Right renal cortex interstitium (tissue), 3 donors: ENCODE measurements at places on chromosomes 5 and 9.

- DNase-seq, result no peak
These were observed 173.7 kb downstream of the ERCC6L2 start for GRCh38 chr9:96048956-96049831.

DNA sequence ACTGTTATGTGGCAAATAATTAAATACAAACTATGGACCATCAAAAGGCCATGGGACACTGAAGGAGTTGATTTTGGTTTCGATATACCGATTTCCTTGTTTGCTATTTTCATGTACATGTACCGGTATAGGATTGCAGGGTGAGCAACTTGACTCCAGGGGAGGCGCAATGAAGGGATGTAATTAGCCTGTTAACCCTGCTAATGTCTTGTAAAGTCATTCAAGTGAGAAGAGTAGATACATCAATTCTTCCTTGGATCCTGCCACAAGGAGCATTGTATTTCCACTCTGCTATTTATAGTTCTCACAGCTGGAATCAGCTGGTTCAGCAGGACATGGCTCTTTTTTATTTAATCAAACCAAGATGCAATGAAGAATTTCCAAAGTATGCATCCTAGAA lies 102.0 kb downstream of the STK32A start:
- DNase-seq, result peak; percentile 52

DNA sequence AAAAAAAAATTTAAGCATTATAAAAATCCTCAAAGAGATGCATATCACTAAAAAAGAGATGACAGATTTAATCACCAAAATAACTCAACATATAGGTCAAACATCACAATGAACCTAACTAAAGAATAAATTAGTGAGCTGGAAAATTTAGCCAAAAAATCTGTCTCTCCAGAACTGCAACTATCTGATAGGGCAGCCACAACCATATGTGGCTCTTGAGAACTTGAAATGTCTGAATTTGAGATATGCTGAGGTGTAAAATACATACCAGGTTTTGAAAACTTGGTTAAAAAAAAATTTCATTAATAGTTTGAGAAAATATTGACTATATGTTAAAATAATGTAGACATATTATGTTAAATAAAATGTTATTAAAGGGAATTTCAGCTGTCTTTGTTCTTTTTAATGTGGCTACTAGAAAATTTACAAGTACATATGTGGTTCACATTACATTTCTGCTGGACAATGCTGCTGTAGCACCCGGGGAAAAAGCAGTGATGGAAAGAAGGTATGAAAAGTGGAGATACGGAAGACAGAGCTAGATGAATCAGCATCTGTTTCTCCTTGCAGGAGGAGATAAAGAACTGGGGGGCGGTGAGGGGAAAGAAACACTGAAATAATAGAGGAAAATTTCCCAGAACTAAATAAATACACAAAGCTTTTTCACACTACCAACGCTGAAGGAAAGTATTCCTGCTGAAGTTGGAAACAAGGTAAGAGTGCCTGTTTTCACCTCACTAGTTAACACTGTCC lies 66.1 kb downstream of the DCP2 start:
- no peak for DNase-seq

- DNase-seq, result no peak
These were observed 401.8 kb downstream of the ARHGEF28 start for GRCh38 chr5:74027732-74028338.

DNA sequence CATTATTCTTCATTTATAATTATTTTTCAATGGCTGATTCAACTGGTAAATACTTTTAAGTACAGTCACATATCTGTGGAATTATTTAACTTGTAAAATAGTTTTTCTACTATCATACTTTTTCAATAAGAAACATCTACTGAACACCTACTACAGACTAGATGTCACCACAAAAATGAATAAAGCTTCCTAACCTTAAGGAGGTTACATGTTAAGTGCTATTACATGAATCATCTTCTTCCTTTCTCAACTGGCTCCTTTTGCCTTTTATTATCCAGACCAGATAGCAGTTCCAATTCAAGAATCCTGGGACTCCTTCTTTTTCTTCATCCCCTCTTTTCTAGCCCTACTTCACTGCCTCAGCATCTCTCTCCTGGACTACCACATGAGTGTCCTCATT lies 4.7 kb downstream of the PGGT1B start:
- DNase-seq, result no peak

GRCh38 chr5:160252916-160253315 lies 23.6 kb downstream of the FABP6 start:
- DNase-seq, result no peak

GRCh38 chr9:16135968-16136367 lies 583.1 kb downstream of the CCDC171 start:
- no peak for DNase-seq

DNA sequence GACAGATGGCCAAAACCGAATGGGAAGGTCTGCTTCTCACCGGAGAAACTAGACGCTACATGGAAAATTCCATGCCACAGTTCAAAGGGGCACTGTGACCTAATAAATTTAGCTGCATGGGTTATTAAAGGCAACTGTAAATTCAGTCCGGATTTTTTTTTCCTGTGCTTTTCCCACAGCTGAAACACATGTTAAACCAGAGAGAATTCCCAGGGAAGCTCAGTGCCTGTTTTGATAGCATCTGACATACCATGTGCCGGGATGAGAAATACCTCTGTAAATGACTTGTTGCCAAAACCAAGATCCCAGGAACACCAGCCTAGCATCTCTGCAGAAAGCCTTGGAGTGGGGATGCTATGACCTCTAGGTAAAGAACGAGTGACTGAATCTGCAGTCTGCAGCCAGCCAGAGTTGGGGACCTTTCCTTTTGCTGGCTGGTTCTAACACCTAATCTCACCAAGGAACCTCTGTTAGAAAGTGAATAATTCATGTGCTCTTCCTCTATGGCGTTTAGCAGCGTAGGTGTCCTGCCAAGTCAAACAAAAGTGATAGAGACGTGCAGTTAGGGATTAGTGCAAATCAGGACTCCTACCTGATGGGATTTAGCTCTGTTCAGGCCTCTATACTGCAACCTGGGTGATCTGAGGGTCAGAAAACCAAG lies 77.9 kb downstream of the SLIT3 start:
- no peak for DNase-seq

DNA sequence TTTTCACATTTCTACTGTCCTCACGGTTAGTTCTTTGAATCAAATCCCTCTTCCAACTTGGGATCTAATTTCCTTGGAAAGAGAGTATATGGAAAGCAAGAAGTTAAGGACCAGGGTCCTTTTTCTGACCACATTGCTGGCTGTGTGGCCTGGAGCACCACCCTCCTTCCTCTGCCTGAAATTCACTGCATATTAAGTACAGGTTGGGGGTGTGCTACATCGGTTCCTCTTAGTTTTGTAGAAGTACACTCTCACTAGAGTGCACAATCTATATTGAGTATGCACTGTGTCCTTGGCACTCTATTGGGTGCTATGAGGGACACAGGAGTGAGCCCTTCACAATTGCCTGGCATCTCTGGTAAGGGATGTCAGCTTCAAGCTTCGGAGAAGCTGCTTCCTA lies 53.8 kb upstream of the KLF9 start:
- no peak for DNase-seq

- DNase-seq, result no peak
These were observed 2.3 kb downstream of the UQCRQ start for GRCh38 chr5:132868754-132869153.

DNA sequence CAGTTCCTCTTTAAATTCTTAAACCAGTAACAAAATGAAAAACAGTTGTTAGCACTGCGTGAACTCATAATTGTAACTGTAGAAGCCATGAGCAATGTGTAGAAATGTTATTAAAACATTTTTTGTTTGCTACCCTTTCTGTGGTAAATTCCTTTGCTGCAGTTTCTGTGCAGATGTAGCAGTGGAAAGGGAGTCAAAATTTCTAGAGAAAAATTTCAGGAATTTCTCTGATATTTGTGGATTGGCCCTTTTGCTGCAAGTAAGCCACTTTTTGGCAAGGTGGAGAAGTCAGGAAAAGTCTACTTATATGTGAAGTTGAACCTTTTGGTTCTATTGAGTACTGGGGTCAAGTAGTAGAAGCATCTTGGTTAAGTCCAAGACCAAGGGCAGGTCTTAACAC lies 10.1 kb downstream of the FBXL7 start:
- DNase-seq, result no peak

- no peak for DNase-seq
These were observed 137.4 kb downstream of the CD180 start for GRCh38 chr5:67058998-67059743.

- DNase-seq, result no peak
These were observed 280.1 kb downstream of the FBXL17 start for GRCh38 chr5:108101821-108102220.

- no peak for DNase-seq
These were observed at the start of gene TAL2 for GRCh38 chr9:105662184-105663104. Gene TAL2, plus strand, starts transcription at chr9:105662457. Its CDS starts 40 bp downstream, at chr9:105662497.

GRCh38 chr5:34690301-34690700 lies 34.2 kb downstream of the RAI14 start:
- DNase-seq, result no peak

GRCh38 chr5:139186752-139187326 lies 11.3 kb downstream of the SIL1 start:
- DNase-seq, result no peak

DNA sequence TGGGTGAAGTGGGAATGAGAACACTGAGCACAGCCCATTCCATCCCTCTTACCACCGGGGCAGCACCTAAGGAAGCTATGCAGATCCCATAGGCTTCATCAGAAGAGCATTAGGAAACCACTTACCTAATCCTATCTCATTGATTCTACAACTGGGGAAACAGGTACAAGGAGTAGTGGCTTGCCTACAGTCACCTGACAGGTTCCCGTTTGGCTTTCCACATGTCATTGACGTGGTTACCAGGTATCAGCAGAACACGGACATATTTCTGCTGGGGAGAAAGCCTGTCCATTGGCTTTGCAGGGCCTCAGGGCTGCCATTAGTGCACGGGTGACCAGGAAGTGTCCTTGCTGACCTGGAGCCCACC lies 11.3 kb downstream of the AFAP1L1 start:
- no peak for DNase-seq

DNA sequence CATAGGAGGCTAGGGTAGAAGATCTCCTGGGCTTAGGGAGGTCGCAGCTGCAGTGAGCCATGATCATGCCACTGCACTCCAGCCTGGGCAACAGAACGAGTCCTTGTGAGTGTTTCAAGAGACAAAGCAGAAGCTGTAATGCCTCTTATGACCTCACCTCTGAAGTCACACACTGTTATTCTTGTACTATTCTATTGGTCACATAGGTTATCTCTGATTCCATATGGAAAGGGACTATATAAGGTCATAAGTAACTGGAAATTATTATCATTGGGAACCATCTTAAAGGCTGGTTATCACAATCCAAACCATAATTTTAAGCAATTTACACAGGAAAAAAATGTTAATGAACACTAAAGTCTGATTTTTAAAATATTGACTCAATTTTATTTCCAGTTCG lies 17.9 kb upstream of the AFF4 start:
- DNase-seq, result no peak

DNA sequence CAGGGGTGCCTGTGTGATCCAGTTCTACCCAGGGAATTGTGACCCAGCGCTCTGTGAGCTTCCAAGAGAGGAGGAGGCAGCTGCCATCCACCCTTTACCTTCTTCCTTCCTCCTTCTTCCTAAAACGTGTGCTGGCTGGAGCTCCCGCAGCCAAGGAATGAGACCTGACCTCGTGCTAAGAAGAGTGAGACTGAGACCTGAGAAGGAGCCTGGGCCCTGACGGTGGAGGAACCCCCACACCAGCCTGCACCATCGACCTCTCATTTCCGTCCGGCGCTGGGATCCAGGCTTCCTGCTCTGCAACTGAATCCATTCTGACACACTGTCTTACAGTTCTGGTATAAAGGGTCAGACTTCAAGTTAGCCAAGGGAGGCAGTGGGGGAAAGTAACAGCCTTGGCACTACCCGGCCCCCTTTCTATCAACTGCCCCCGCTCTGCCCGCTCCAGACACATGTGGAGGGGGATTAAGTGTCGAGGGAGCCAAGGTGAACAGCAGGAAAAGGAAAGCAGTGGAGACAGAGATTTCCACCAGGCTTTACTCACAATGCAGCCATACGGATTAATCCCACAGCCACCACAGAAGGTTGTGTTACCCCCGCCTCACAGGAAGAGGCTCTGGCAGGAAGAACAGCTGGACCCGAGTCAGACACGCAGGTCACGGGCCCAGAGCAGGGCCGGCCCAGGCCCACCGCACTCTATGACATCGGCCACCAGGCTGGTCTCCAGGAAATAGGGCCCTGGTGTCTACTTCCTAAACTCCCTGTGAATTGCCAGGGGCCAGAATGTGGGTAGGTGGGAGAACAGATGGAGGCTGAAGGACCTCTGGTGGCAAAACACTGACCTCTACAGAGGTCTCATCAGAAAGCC lies 15.8 kb downstream of the MGAT1 start:
- no peak for DNase-seq

GRCh38 chr5:112388739-112389138 lies 30.3 kb downstream of the EPB41L4A start:
- no peak for DNase-seq

GRCh38 chr5:73998489-73998888 lies 372.5 kb downstream of the ARHGEF28 start:
- no peak for DNase-seq

DNA sequence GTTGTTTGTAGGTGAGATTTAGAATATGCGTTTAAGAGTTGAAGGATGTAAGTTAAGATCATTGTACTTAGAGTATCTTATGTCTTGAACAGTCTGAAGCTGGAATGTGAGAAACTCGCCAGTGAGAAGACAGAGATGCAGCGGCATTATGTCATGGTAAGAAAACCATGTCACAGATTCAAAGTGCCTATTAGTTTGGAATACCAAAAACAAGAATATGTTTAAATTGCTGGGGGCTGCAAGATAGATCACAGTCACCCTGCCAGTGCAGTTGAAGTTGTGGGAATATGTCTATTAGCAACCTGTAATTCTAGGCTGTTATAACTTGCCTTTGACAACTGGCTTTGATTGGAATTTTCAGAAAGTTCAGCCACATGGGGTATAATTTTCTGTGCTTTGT lies 3.0 kb downstream of the TLE4 start:
- no peak for DNase-seq

DNA sequence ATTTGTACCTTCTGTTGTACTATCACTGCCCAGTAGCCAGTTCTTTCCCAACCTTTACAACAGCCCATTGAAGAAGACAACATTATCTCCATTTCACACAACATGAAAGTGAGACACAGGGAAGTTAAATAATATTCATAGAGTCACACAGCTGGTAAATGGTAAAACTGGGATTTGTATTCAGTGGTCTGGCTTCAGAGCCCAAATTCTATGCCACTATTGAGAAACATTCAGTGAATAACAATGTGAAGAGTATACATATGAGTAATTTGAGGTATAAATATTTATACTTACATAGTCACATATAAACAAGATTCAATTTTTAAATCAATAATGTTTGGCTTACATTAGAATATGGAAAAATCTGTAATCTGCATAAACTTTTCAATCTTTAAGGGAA lies 13.8 kb downstream of the SMIM15 start:
- DNase-seq, result no peak

DNA sequence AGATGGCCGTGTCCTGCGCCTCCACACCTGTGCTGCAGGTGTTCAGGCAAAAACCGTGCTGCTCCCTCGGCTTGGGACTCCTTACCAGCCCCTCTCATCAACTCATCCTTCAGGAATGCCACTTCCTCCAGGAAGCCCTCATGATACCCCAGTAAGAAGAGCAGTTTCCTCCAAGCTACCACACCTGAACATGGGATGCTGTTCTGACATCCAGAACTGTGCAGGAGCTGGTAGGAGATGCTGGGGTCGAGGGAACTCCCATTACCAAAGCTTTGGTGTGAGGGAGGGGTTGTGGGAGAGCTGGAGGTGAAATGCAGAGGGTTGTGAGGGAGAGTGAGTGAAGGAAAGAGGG lies 18.9 kb downstream of the CARD19 start:
- DNase-seq, result no peak
